ENCODE measurements at places on chromosomes 7 and 10. TPM values are rescaled to one million over a fixed set of nuclear protein-coding genes. Genes with fewer than 3 reads are reported as not detected.

- no peak for DNase-seq
Measured at GRCh38 chr10:117550599-117551329, 8.2 kb downstream of the EMX2 start.

Gene FAM24A
- not detected for total RNA-seq

Gene OR2A42
- not detected for total RNA-seq

GRCh38 chr10:131000743-131001142, 310.8 kb downstream of the TCERG1L start:
- no peak for DNase-seq

DNA sequence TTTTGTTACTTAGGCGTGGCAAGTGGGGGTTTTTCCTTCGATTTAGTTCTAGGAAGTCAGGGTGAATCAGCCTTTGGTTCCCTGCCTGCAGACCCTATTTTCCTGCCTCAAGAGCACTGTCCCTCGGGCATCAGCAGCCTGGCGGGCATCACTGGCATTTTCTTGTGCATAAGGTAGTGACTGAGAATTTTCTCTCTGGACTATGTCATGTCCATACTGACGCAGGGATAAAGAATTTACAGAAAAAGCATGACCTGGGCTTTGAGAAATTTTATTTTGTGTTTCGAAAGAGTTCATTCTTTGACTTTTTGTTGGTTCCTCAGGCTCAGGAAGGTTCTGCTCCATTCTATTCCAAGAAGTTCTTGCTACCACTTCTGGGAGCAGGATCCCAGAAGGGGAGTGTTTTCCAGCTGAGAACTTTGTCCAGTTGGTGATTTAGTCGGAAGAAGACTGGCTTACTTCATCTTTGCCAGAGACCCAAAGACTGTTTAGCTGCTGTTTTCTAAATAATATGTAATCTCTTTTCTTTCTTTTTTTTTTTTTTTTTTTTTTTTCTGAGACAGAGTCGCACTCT, 213.9 kb upstream of the SH2B2 start:
- DNase-seq = no peak

- peak; percentile 27 for DNase-seq
Measured at GRCh38 chr10:48792121-48792520, 107.4 kb downstream of the WDFY4 start.

DNA sequence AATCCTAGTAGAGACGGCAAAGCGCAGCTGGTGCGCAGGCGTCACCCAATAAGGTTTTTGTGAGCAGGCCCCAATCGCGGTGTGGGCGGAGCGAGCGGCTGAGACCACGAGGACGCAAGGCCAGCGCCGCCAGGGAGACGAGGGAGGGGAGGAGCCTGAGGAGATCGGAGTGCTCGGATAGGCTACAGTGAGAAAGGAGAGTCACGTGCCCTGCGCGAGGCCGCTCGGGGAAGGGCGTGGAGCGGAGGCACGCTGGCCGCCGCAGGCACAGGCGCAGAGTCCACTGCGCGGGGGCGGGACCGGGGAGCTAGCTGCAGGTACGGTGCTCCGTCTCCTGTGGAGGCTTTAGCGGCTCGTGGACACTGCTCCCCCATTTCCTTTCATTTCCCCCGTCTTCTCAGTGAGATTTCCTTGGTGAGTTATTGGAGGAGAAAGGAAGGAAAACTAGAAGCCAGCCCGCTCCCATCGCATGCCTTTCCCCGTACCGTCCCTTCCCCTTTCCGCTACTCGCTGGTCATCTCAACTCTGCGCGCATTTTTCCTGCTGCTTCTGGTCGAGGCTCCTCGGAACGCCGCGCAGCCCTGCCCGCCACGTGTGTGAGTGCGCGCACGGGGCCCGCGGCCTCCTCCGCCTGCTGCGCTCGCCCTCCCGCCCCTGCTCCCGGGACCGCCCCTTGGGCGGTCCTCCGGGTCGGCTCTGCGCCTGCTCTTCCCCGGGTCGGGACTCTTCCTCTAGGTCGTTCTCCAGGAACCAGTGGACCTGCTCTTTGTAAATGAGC, at the start of gene THNSL1:
Gene THNSL1, plus strand, starts transcription at position 237 of the 778 bp plus-strand sequence. CDS start 6,612 bp downstream, outside the sequence.
- DNase-seq = peak; percentile 98

DNA sequence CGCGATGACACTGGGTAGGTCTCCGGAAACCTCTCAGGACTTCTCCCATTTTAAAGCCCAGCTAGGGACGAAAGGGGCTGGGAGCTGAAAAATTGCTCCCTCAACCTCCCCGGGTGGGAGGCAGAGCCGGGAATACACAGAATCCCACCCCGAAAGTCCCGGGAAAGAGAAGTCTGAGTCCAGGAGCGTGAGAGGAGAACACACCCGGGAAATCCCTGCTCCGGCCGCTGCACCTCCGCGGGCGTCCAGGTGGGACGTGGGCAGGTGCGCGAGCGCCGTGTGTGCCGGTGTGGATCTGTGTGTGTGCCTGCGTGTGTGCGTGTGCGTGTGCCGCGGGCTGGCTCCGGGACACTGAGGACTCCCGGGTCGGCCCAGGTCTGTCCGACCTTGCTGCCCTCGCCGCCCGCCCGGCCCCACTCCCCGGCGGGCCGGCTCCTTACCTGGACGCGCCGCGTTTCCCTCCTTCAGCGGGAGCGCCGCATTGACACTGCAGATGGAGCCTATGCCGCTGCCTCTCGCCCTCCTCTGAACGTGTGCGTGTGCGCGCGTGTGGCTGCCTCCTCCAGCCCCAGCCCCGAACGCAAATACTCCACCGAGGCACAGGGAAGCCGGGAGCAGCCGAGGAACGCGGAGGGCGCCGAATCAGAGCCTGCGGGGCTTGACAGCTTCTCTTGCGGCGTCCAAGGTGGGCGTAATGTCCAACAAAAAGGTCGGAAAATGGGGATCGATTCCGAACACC, at the start of gene PLXNA4:
Gene PLXNA4, minus strand, starts transcription at position 489 of the 739 bp plus-strand sequence. CDS start 67,777 bp downstream, outside the sequence.
- peak; percentile 19 for DNase-seq

Gene ERCC6
- total RNA-seq = 22.3 TPM

- DNase-seq = no peak
Measured at GRCh38 chr10:2938869-2939268, 128.5 kb upstream of the PFKP start.

DNA sequence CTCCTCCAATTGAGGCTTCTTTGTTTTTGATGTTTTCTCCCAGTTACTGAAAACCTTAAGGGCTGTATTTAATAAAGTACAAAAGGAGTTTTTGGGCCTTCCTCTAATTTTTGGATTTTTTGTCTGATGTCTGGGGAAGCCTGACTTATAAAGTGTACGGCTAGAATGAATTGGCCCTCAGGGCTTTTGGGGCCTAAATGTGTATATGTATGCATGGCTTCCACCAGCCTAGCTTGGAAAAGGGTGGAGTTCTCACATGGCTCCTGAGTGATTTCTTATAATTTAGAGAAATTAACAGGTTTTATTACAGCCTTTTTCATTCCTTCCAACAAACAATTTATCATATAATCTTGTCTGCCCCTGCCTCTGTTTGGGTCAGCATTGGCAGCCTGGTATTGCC, 10.4 kb upstream of the TBATA start:
- no peak for DNase-seq

GRCh38 chr7:102813191-102814024, 64.6 kb downstream of the FAM185A start:
- no peak for DNase-seq

Gene PDGFA
- total RNA-seq = 47.1 TPM

Gene LRRC61
- 0.24 TPM for total RNA-seq

Gene NRP1
- total RNA-seq = 73.5 TPM

DNA sequence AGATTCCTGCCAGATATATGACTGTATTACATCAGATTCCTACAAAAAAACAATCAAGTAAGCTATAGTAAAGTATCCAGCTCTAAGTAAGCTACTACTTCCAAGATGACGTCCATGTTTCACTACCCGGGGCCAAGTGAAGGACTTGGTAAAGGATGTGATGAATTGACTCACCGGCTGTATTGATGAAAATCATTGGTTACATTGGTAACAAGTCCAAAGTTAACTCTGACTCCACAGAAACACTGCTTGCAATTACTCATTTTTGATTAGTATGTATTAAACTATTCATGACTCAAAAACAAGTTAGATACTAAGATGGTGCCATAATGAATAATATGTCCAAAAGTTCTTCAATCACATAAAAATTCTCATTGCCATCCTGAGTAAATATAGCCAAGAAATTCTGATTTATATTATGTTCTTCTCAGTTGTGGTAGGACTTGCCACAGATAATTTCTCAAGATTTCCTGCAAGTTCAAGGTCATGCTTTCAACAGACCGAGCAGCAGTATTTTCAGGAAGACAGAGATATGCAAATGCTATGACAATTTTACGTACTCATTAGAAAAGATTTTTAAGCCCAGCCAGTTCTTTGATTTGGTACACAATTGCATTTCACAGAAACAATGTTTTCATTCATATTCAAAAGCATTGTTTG, 12.6 kb upstream of the DNAJC1 start:
- DNase-seq = peak; percentile 7

Gene EVX1
- not detected for total RNA-seq

Gene PMPCB
- total RNA-seq = 44.9 TPM

Gene VENTX
- total RNA-seq = not detected

GRCh38 chr10:71319042-71319799, at the start of gene SLC29A3:
TSS of gene SLC29A3 (plus strand) at chr10:71319259. CDS start at chr10:71319310, 51 bp downstream.
- peak; percentile 55 for DNase-seq

Gene ACTR3C
- total RNA-seq = 0.25 TPM

DNA sequence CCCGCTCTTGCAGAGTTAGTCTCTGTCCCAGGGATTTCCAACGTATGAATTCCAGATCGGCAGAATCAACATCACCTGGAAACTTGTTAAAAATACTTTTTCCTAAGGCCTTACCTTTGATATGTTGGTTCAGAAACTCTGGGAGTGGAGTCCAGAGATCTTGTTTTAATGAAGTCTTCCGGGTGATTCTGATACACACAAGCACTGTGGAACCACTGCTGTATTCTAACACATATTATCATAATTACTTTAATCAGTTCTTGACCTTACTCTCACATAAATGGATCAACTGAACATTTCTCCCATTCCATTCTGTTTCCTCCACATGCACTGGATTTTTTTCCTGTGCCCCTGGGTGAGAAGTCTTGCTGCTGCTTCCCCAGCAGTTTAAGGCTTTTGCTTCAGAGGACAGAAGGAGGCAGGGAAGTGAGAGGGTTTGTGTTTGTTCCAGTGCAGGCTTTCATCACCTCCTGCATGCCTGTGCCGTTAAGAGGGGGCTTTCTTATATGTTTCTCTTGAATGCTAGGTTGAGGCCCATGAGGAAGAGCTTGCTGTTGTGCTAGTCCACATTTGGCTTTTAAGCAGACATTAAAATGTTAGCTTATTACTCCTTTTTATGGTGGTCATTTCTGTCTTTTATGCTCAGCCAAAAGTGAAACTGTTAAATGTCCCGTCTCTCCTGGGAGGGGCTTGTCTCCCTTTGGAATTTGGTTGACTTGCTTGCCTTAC, 32.4 kb downstream of the CCSER2 start:
- DNase-seq = peak; percentile 22

Gene SPDYE9
- not detected for total RNA-seq

Gene OPN4
- total RNA-seq = not detected

GRCh38 chr10:24132741-24133140, 76.2 kb upstream of the KIAA1217 start:
- peak; percentile 17 for DNase-seq

- no peak for DNase-seq
Measured at GRCh38 chr10:61973169-61973568, 71.7 kb downstream of the ARID5B start.

Gene C10orf105
- total RNA-seq = not detected

- DNase-seq = no peak
Measured at GRCh38 chr7:71198887-71199286, 66.9 kb downstream of the GALNT17 start.

DNA sequence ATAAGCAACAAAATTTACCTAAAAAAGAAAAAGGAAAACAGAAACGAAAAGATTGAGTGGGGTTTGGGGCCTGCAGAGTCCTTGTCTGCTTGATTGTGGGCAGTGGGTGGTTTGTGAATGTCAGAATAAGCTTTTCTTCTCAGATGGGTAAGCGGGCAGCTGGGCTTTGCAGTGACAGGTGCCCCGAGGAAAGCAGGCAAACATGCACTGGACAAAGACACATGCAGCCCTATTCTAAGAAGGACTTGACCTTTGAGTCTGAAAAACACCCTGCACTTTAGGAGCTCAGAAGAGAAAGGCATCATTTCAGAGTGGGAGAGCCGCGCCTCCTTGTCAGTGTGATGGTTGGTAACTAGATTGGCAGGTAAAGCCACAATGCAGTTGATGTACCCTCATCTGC, 562.7 kb downstream of the PTPRN2 start:
- no peak for DNase-seq

GRCh38 chr7:44247868-44248651, 47.3 kb downstream of the YKT6 start:
- no peak for DNase-seq

DNA sequence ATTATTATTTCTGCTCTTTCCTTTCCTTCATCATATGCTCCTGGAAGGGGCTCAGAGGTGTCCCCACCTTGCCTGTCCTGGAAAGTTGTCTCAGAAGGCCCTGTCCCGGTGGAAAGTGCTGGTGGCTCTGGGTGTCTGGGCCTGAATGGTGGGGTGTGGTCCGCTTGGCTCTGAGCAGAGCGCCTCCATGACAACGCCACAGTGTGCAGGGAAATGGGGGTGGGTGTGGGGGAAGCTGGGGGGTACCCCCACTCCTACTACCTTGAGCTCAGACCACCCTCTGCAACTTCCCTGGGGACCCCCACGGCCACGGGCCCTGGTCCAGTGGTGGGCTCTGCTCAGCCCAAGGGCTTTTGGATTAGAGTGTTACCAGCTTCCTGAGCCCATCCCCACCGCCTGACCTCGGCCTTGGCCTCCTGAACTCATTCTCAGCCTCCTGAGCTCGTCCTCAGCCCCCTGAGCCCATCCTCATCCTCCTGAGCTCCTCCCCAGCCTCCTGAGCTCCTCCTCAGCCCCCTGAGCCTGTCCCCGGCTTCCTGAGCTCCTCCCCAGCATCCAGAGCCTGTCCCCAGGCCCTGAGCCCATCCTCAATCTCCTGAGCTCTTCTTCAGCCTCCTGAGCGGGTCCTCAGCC, 106.4 kb upstream of the FAM20C start:
- DNase-seq = no peak

Gene CYP2C19
- total RNA-seq = not detected

Gene EEPD1
- total RNA-seq = 4.9 TPM

Gene ABCB8
- 52.2 TPM for total RNA-seq

Gene VGF
- 40.5 TPM for total RNA-seq

All from astrocyte (in vitro differentiated cells and primary cell).